Stimulated activated CD4-positive, alpha-beta T cell treated with anti-CD3 and anti-CD28 coated beads, Interleukin-15, amount 100 ng/mL, for 1 hour (primary cell): ENCODE measurements at places on chromosomes 12 and 14.
A peak's percentile ranks its signal among the peaks of the same experiment; 100 is the strongest.

- no peak for DNase-seq
Observed at GRCh38 chr12:78209846-78210505, 379.3 kb downstream of the NAV3 start.

GRCh38 chr12:79874665-79875064 is 60.2 kb downstream of the PPP1R12A start:
- DNase-seq: no peak

DNA sequence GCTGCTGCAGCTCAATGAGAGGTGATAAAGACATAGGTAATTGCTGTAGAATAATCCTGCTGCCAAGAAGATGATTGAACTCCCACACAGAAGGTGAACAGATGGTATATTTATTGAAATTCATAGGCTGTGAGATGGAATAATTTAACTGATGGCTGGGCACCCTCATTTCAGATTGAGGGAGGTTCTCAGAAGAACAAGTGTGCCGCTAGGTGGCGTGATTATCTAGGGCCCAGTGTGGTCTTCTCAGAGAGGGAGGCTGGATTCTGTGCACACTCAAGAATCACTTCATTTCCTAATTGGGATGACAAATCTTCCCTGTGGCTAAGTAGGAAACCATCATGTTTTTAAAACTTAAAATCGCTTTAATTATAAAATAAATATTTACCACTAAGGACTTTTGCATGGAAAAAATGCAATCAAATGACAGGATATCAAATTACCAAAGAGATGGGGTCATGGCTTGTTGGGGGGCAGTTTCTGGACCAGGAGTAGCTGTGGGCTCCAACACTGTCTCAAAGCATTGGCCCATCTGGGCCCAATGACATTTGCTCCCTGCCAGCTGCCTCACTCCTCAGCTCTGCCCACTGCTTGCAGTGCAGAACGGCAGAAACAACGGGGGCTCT is 132.3 kb downstream of the SNAPC1 start:
- peak; percentile 20 for DNase-seq

DNA sequence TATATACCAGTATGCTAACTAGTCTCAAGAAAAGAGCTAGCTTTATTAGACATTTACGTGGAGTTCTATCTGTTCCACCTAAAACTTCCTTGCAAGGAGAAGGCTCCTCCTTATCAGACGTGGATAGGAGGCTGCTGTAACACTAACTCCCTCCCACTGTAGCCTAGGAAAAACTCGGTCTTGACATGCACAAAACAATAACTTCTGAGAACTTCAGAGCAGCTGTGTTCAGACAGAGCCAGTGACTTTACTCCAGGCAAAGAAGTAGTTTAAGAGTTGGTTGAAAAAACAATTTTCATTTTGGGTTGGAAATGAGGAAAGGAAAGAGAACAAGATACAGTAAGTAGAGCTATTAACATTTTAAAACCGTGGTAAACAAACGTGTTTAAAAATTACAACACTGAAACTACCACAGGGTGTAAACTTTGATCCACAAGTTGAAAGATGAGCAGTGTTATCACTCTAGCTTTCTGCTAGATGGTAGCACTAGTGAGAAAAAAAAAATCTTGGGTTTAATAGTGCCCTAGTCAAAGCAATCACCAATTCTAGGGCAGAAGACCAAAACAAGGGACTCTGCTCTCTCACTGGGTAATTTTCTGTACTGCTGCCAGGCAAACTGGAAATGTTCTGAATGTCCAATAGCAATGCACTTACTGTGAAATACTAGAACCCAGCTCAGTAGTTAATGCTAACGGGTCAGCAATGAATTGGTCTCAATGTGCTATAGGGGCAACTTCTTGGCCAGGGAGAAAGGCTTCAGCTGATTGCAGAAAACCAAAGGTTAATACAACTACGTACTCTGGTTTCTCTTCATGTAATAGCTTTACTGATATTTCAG is 2.4 kb downstream of the ATF7 start:
- DNase-seq: no peak

DNA sequence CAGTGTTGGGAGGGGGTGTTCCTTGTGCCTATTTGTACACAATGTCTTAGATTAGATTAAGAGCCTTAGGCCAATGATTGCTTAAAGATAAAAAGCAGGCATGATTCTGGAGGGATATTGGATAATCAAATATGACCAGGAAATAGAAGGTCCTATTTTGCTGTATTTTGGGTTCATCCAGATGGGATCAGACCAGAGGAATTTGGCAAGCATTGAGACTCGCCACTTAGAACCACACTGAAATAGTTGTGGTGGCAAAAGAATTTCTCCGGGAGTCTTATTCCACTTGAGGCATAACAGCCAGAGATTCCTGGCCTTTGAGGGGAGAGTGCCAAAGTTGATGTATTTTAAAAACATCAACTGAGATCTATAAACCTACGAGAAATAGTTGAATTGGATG is 327.2 kb downstream of the RAD51B start:
- no peak for DNase-seq

- no peak for DNase-seq
Observed at GRCh38 chr12:57242691-57243454, 8.1 kb downstream of the STAC3 start.

- DNase-seq: no peak
Observed at GRCh38 chr14:30496852-30497251, 62.1 kb upstream of the G2E3 start.

DNA sequence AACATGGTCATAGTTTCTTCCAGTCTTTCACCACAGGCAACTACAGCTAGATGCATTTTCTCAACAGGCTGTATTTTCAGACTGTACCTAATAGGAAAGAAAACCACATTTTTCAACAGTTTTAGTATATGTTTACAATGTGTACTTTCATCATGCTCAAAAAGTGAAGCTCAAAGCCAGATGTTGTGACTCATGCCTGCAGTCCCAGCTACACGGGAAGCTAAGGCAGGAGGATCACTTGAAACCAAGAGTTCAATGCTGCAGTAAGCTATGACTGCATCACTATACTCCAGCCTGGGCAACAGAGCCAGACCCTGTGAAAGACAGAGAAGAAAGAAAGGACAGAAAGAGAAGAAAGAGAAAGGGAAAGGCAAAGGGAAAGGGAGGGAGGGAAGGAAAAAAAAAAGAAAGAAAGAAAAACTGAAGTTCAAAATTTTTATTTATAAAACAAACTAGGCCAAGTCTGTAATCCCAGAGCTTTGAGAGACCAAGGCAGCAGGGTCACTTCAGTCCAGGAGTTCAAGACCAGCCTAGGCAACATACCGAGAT is 25.5 kb downstream of the GXYLT1 start:
- no peak for DNase-seq

GRCh38 chr14:56195223-56195622 is 77.0 kb downstream of the PELI2 start:
- DNase-seq: no peak

DNA sequence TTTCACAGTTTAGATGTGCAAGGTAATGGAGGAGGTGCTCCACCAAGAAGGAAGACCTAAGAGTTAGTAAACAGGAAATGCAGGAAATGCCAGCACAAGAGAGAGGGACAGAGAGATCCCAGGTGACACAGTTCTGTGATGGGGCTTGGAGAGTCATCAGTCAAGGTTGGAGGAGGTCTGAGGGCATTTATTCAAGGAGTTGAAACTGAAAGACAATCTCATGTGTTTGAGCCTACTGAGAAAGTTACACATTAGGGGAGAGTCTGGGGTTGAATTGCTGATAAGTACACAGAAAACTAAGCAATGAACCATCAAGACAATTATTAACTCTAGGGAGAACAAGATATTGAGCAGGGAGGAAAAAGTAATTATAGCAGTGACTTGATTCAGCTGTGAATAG is 138.5 kb downstream of the ANO6 start:
- no peak for DNase-seq

DNA sequence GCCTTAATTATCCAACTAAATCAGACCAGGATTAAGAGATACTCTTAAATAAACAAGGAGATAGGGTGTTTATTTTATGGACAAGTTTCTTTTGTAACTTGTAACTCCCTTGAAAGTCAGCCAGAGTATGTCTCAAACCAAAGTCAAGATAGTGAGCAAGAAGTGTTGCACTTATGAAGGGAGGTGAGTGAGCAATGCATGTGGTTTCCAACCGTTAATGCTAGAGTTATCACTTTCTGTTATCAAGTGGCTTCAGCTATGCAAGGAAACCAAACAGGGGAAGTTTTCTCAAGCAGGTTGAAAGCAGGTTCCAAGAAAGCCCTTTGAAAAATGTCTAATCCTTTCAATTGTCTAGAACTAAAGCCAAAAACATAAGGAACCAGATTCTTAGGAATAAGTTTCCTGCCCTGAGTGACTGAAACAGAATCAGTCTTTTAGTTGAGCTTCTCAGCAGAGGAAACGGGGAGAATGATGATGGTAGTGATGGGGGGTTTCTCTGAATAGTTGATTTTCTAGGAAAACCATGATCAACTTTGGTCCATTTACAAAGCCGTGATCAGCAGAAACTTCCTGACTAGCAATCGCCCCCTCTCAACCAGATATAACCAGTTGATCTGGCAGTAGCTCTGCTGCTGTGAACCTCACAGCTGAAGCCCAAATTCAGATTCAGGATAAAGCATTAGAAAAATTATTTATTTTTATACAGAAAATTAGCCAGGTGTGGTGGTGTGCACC is 128.4 kb downstream of the DAD1 start:
- DNase-seq: no peak

DNA sequence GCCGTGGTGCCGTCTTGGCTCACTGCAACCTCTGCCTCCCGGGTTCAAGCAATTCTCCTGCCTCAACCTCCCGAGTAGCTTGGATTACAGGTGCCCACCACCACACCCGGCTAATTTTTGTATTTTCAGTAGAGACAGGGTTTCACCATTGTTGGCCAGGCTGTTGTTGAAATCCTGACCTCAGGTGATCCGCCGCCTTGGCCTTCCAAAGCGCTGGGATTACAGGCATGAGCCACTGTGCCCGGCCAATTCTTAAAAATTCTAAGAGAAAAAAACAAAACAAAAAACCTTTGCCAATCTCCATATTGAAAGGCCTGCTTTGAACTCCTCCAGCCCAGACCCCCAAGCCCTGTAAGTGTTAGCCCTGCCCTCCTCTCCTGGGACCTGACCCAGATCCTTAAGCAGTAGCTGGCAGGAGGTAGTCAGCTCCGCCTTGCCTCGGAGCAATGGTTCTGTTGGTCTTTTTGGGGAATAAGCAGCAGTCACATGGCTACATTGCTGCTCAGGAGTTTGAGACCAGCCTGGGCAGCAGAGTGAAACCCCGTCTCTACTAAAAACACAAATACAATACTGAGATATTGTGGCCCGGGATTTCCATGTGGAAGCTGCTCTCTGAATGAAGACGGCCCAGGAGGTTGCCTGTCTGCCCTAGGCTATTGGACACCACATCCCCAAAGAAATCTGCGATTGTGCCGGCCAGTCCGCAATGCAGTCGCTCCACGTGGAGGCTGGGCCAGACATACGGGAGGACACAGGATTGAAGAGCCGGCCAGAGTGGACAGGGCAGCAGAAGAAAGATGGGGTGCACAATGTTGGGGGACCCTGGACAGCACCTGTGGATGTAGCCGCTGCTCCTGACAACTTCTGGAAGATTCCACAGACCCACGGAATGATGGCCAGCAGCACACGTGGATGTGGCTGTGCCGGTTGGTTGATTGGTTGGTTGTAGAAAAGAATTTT is 28.8 kb upstream of the BEGAIN start:
- no peak for DNase-seq

DNA sequence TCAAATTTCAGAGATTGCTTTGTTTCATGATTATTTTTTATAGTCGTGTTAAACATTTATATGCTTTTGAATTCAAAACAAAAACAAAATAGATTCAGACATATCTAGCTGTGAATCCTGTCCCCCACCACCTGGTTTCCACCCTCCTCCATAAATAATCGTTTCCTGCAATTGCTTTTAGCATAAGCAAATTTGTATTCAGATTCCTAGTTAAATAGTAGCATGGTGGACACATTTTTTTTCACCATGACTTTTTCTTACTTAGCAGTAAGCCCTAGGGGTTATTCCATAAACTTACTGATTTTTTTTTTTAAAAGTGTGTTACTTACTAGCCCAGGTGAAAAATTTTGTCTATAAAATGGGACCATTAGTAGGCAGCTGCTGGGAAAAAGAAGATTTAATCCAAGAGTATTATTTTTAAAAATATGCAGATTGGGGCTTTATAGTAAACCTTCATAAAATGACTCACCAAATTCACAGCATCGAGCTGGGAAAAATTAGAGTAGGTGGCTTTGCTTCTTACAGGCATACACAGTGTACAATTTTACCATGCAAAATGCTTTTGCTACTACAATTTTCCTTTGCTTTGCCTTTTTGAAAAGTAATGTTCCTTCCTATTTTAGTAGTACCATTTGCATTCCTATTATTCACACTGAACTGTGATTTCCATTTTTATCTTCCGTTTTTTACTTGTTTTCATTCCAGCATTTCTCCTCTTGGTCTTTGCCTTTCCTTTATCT is 117.8 kb downstream of the BTG1 start:
- DNase-seq: no peak

DNA sequence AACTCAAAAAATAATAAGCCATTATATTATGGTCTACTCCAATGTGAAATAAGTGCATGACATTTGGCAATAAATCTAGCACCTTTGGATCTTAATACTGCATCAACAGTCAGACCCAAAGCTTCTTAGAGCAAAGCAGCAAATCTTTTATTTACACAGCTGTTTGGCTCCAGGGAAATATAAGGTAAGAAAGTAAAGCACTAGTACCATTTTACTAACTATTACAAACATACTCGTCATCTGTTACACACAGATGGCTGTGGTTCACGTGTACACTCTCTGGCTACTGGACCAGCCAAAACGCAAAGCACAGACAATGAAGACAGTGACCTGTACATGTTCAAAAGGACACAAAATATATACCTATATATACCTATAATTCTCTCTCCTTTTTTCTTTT is 2.8 kb downstream of the FGD6 start:
- DNase-seq: no peak

DNA sequence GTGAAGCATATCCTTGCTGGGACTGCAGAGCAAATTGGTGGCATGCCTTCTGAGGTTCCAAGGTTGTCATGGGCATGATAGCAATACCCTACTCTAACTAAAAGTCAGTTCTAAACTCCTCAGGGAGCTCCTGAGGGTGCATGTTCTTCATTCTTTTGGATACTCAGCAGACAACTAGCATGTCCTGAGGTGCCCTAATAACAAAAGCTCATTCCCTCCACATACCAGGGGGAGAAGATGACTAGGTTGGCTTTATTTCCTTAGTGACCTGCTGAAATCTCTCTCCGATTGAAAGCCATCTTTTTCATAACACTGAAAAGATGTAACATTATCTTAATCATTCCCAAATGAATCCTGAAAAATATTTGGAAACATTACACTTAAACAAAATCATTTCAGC is 188.7 kb upstream of the IGF1 start:
- no peak for DNase-seq

DNA sequence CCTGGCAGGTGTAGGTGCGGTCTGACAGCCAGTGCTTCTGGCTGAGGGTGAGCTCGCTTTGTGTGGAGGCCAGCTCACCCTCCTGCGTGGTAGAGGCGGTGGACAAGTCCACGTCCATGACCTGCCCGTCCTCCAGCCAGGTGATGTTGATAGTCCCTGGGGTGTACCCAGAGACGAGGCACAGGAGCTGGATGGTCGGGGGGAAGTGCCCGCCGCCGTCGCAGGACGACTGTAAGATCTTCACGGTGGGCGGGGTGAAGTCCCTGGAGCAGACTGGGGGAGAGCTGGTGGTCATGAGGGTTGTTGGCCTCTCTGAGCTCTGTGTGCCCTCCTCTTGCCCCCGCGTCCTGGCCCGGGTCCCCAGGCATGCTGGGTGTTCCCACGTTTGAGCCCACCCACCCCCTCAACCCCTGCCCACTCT is 74.6 kb downstream of the TMEM121 start:
- no peak for DNase-seq
